ENCODE measurements at places on chromosomes 16 and 17. TPM values are rescaled to one million over a fixed set of nuclear protein-coding genes. Genes with fewer than 3 reads are reported as not detected.

The PIK3R6 gene
- 0.18 TPM for polyA plus RNA-seq

DNA sequence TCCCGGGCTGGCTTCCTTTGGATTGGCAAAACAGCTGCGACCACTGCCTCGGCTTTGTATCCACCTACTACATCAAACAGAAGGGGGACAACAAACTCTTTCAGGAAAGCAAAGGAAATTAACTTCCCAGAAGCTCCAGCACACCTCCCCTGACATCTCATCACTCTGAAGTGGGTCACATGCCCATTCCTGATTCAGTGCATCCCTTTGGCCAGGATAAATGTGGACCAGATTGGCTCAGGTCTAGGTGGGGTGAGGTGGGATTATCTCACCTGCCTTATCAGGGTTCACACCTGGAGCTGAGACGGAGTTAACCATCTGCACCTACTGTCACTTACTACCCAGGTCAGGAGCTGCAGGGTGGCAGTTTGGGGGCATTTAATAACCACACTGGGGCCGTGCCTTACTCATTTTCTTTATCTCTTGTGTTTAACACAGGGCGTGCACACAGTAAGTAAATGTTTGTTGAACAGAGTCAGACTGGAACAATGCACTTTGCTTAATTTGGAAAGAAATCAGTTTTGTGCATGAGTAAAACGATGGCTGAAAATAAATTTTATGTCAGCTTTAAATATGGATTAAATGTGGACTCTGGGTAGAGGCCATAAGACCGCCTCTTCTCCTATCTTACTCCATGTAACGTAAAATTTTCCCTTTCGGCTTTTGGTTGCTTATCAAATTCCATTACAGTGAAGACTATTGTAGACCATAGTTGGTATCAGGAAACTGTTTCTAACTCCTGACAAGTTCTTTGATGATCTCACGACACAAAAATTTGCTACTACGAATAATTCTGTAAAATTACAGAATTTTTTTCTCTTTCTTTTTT is 36.0 kb downstream of the IQCK start:
- DNase-seq: no peak

- no peak for DNase-seq
These were observed 8.8 kb downstream of the CD2BP2 start for GRCh38 chr16:30346286-30346685.

- no peak for DNase-seq
These were observed 40.2 kb downstream of the CDRT15 start for GRCh38 chr17:14196377-14196997.

DNA sequence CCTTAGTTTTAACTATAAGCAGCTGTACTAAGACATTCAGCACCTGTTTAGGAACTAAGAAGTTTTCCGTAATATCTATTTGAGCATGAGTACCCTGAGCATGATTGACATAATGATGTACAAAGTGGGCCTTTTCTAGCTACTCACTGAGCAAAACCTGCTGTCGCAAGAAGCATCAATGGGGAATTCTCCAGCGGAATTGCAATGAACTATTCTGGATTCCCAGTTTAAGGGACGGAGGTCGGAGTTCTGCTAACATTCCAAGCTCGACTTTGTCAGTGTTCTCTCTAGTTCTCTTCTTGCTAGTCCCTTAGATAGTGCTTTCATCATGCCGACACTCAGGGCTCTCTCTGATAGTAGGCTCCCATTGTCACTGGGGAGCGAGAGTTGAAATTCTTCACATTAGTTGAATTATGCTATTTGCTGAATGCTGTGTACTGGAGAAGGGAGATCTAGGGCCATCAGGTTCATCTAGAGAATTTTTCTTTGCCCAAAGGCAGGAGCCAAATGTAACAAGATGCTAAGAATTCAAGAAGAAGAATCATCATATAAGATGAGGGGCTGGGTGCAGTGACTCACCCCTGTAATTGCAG is 40.2 kb upstream of the MYH2 start:
- no peak for DNase-seq

GRCh38 chr17:82374626-82375331 is 3.2 kb downstream of the UTS2R start:
- DNase-seq: no peak

DNA sequence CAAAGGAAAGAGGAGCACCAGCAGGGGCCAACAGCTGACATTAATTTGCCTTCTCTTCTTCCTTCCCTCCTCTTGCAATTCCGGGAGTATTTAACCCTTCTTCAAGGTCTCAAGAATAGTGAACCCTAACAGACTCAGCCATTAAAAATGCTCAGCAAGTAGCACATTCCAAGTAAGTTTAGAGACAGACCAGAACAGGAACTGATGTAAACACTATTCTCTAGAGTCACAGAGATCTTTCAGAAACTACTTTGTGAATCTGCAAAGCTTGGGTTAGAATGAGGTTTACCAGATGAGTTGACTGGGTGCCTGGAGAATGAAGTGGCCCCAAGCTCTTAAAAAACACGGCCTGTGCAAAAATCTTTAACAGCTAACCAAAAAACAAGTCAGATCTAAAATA is 50.9 kb downstream of the TEX2 start:
- no peak for DNase-seq

The ACSM3 gene
- polyA plus RNA-seq: 4.1 TPM

GRCh38 chr16:56909527-56909979 is 22.4 kb upstream of the HERPUD1 start:
- no peak for DNase-seq

The RNF222 gene
- polyA plus RNA-seq: 0.13 TPM

DNA sequence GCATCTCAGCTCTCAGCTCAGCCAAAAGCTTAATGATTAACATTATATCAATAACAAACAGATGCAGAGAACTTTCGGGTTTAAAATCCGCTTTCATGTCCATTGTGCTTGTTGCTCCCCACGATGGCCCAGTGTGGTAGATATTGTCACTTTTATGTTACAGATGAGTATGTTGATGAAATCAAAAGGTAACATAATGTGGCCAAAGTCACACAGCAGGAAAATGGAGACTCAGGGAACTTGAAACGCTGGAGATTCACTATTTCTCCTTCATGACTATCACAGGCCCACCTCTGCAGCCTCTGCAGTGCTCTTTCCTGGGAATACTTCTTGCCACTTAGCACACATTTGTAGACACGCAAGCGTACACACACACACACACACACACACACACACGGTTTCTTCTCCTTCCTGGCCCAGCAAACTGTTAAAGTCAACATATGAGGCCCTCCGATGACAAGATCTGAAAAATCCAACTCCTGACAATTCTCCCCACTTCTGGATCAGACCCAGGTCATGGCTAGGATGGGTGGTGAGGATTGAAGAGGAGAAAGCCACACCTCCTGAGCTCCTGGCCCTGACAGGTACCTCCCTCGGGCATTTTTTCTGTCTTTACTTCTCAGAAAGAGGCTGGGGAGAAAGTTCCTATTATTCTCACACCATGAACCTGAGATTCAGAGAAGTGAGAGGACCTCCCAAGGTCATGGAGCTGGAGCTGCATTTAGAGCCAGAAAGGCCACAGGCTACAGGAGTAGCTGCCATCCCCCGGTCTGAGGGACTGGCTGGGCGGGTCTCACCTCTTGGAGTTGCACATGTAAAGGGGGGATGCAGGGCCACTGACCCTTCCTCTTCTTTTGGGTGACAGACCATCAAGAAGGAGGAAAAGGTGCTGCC is 9.7 kb downstream of the DRC7 start:
- DNase-seq: no peak

- DNase-seq: no peak
These were observed 32.5 kb downstream of the ABCC12 start for GRCh38 chr16:48123104-48123788.

DNA sequence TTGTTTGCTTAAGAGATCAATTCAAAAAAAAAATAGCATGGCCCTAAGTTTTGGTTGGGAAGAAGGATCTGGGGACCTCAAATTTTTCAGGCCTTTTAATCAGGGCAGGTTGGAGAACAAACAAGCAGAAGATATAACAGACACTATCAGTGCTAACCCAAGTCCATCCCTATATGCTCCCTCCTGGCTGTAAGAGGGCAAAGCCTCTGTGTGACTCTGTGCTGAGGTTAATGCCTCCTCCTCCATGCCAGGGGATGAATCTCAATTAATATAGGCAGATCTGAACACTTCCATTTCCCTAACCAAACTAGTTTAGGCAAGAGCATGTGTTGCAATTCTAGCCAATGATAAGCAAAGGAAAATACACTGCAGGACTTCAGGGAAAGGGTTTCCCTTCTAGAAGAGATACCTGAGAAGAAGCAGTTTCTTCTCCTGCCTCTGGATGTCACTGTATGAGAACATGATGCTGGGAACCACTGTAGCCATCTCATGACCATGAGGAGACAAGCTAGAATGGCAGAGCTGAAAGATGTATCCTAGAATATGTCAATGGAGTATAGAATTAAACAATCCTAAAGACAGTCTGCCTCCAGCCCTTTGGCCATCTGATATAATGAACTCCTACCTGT is 76.0 kb downstream of the CHD9NB start:
- DNase-seq: no peak
